Stimulated activated effector memory CD8-positive, alpha-beta T cell treated with anti-CD3 and anti-CD28 coated beads, Interleukin-12 subunit alpha, Interleukin-12 subunit beta, amount 100 ng/mL, for 72 hours (primary cell): ENCODE measurements at places on chromosomes 11 and 22.

DNA sequence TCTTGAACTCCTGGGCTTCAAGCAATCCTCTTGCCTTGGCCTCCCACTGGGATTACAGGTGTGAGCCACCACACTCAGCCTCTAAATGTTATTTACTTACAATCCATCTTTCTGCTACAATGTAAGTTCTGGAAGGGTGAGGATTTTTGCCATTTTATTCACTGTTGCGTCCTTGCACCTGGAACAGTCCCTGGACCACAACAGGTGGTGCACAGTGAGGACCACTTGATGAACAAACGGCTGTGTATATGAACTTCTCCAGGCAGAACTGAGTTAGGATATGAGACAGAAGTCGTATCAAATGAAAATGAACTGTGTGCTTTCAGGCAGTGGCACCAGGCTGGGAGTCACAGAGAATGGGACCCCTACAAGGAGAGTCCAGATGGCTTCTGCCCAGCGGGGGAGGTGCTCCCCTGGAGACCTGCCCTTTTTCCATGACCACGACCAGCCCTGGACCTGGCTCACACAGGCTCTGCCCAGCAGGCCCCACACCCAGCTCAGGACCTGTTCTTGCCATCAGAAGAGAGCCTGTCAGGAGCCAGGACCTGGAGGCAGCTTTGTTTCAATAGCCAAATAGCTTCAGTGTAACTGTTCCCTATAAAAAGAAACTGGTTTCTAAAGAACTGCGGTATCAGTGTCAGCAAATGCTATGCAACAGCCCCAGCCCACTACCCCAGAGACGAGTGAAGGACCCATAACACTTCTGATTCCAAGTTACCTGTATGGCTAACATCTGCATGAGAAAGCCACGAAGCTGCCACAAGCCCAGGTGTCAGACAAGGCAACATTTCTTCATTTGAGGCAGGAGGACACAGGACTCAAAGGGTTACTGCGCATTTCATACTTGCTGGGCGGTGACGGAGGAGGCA lies 104.9 kb downstream of the MICAL3 start:
- no peak for DNase-seq

DNA sequence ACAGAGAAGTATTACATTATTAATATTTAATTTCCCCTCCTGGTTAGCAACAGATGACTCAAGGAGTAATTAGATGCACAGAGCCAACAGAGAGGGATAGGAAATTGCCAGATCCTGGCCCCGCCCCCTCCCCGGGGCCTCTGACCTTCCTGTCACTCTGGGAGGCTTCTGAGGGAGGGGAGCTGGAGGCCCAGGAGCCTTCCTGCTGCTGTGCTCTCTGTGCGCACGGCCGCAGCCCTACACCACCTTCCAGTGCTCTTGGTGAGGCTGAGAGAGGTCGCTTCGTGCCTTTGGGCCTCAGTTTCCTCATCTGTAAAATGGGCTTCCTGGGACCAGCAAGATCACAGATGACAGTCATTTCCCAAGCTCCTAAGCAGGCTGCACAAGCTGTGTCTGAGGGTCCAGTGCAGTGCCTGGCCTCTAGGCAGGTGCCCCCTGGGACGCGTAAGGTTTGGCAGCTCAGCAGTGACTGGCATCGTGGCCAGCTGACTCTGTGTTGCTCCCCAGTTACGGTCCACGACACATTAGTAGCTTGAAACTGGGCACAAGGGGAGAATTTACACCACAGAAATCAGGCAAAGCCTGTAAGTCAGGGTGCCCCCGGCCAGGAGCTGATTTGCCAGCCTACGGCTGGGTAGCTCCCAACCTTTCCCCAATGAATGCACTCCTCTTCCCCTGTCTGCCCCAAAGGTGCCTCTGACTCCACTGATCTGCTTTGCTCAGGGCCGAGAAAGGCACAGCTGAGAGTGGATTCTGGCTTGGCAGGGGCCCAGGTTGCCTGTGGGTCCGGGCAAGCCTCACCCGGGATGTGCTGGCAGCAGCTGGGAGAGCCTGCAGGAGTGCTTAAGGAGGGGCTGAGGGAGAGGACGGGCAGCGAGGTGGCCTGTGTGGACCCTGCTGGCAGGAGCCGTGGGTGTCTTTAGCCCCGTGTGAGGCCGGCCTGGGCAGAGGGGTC lies 2.3 kb downstream of the ADORA2A start:
- DNase-seq, result no peak

DNA sequence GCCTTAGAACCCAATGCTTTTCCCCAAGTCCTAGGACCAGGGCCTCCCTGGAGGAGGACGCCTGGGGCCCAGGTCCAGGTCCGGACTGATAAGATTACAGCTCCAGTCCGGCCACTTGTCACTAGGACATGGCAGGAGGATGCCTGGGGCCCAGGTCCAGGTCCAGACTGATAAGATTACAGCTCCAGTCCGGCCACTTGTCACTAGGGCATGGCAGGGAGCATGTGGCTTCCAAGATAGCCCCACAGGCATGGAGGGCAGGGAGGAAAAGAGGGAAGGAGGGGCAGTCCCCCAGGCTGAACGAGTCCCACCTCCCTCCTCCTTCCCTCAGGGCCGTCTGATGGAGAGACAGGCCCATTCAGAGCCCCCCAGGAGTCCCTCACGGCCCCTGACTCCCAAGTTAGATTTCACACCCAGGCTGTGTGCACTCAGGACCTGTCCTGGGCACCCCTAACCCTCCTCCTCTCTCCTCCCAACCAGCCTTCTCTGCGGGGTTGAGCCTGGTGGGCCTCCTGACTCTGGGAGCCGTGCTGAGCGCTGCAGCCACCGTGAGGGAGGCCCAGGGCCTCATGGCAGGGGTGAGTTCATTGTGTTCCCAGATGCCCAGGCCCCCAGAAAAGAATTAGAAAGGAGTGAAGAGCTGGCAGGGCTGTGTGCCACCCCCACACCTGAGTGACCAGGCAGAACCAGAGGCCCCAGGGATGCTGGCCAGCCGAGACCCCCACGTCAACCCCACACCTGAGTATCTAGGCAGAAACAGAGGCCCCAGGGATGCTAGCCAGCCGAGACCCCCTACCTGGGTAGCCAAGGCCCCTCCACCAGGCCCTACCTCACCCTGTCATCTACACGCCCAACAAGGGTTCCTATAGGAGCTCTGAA lies 2.1 kb downstream of the TSPAN32 start:
- DNase-seq, result no peak

- no peak for DNase-seq
These were observed 9.8 kb downstream of the SCN2B start for GRCh38 chr11:118166641-118167040.

DNA sequence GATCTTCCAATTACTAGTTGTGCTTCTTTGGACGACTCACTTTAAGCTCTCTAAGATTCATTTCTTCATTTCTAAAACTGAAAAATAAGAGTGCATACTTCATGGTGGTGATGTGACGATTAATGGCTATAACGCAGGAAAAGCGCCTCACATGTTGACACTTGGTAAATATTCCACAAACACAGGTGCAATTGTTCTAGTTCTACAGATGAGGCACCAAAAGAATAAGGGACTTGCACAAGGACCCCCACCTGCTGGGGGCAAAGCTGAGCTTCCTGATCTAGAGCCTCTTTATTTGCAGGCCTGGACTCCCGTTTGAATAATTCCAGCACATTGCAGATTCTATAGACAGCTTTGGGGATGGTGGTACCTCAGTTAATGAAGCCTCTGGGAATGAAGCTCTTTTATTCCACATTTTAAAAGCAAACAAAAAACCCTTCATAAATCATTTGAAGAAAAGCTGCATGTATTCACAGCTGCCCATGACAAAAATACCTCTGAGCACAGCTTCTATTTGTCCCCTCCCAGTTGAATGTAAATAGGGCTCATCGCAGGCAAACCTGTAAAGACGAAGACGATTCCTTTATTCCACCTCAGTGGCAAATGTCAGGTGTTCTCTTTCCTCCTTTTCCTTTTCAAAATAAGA lies 14.9 kb upstream of the CADM1 start:
- no peak for DNase-seq

GRCh38 chr22:30212363-30212995 lies 34.1 kb downstream of the LIF start:
- no peak for DNase-seq

DNA sequence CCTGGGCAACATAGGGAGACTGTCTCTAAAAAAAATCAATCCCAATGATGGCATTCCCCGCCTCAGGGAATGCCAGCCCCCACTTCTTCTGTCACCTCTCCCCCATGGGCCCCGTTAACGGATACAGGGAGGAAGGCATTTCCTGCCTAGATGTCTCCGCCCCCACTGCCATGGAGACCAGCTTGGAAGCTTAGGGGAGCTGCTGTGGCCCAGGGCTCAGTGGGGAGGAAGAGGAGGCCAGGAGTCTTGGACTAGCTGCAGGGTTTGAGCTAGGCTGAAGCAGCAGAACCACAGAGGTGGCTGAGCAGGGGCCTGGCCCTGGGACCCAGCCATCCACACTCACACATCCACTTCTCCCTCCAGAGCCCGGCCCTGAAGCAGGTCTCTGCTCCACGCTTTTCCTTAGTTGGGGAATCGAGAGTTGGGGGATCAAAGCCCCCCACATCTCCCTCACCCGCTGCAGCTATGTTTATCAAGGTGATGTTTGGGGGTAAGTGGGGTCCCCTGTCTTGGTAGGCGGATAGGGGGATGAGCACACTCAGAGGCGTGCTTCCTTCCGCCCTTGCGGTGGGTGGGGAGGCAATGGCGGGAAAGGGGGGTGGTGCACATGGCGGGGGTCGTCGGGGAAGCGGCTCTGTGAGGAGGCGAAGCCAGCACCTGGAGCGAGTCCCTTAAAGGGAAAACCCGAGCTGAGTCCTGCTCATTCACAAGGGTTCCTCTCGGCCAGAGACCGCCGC lies at the start of gene C22orf15:
Gene C22orf15 (plus strand): TSS at position 149 of the 737 bp plus-strand sequence. CDS start 317 bp downstream, at position 466.
- no peak for DNase-seq
